Umbilical cord (tissue), 2 donors: ENCODE measurements at places on chromosomes 5 and 9. TPM values are rescaled to one million over a fixed set of nuclear protein-coding genes. Genes with fewer than 3 reads are reported as not detected.
A peak's percentile ranks its signal among the peaks of the same experiment; 100 is the strongest.

GRCh38 chr9:109875495-109876129 lies 95.6 kb downstream of the PALM2AKAP2 start:
- DNase-seq = no peak

Gene SLC26A2
- 32.5 TPM for total RNA-seq

Gene COL23A1
- total RNA-seq = 0.96 TPM

- DNase-seq = no peak
Measured at GRCh38 chr5:146805081-146805480, 73.5 kb downstream of the PPP2R2B start.

DNA sequence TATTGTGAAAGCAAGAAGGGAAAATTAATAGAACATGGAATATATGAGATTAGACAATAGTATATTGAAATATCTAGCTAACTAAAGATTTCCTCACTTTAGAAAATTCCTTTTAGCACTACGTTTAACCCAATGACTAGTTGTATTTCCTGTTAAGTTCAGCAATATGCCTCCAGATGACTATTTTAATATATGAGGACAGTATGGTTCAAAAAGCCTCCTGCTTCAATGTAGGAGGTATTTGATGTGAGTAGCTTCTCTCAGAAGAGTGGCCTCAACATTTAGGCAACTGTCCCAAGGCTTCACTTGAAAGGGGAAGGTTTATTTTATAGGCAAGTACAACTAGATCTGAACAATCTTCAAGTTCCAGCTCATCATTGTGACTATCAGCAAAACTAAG lies 2.0 kb upstream of the MEF2C start:
- DNase-seq = no peak

DNA sequence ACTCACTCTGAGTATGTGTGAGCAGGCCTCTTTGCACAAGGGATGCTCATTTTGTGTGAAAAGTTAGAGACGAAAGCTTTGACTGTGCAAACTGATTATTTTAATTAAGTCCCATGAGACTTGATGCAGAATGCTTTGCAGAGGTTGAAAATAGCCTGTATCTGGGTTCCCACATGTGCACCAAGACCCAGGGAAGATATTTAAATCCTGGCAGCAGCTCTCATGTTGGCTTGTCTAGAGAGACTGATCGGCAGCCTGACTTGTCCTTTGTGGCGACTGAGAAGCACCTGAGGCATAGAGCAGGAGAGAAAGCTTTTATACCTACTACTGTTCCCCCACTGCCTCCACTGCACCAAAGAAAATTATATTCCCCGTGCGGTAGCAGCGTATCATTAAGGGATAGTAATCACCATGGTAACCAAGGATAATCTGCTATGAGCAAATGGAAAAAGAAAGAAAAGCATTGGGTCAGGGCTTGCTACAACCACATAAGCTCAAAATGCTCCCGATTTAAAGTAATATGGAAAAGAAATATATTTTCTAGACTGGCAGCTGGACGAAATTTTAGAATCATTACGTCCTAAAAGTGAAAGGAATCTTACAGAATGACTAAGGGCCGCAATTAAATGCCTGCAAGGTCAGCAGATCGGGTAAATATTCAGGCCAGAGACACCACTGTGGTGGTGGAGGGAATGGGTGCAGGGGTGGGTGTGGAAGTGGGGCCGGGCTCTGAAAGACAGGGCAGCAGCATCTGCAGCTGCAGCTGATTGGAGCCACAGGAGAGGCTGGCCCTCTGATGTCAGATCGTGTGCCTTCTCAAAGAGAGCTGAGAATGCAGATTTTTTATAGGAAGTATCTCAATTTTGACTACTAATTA lies 135.3 kb upstream of the EPB41L4A start:
- no peak for DNase-seq

DNA sequence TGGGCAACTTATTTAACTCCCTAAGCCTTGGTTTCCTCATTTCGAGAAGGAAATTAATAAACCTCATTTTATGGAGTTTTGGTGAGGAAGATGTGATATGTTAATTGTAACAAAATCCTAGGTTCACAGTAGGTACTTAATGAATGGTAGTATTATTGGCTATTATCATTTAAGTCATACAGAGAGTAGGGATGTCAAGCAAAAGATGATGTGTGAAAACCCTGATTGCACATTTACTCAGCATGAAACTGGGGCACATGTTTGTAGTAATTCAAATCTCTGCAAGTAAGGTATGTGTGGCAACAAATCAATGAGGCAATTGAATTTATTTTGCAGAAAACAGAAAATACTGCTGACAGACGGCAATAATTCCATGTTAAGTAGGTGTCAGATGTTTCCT lies 127.3 kb downstream of the CSNK1G3 start:
- no peak for DNase-seq

DNA sequence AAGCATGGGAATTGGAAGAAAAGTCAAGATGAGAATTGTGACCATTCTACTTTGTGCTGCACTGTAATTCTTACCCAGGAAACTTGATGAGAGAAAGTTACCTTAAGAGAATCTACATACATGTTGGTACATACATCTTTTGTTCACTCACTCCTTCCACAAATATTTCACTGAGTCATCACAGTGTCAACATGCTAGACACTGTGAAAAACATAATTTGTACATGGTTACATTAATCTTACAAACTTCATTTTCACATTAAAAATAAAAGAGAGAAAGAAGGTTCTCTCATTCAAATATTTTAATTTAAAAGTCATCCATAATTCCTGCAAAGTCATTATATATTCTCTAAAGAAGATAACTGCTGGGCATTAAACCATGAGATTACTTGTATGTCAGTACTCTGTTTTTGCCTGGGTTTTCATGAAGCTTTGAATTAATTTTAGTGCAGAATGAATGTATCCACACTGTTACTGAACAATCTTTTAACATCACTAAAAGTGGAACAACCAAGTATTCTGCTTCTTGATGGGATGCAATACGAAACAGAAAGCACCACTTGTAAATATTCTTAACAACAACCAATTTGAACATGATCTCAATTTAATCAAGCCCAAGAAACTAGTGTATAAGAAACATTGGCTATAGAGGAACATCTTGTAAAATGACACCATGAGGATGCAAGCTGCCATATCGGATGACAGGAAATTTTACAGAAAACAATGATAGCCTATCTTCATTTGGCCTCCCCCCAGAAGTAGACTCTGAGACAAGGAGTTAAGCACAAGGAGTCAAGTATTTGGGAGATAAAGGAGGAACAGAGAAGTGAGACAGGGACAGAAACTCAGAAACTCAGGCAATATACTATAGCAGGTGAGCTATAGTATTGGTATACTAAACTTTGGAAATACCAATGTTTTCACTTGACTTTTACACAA lies 28.4 kb downstream of the ERP44 start:
- no peak for DNase-seq

- DNase-seq = no peak
Measured at GRCh38 chr5:179413086-179413690, 67.9 kb upstream of the ADAMTS2 start.

GRCh38 chr9:13166996-13167395 lies 112.5 kb downstream of the MPDZ start:
- DNase-seq = no peak

DNA sequence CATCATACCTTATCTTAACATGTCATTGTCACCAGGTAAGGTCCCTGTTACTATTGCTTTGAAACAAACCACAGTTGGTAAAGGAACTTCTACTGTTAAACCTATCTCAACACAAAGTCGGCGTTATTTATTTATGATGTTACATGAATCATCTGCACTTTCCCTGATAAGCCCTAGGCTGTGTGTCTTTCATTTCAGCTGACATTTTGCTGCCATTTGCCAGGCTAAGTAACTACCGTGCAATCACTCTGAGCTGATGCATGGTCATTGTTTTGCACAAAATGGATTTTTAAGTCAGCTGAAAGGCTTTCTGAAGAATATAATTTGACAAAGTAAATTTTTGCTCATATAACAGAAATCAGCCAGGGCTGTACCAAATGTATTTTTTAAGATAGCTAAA lies 546.5 kb downstream of the ZNF608 start:
- DNase-seq = peak; percentile 5

GRCh38 chr9:532707-533106 lies 308.8 kb upstream of the DMRT1 start:
- no peak for DNase-seq

Gene SV2C
- 1.2 TPM for total RNA-seq

DNA sequence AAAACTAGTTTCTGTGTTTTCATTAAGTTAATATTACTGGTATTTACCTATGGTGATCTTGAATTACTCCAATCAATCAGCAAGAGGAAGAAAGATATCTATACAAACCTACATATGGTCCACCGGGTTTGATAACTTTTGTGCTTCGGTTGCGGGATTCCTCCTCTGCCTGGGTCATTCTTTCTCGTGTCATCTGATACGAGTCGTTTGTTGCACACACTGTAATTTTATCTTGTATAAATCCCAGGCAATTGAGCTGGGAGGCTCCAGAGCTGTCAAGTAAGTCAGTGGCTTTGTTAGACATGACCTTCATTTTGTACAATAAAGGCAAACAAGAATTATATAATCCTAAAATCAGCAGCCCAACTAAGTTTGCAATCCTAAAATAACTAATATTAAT lies 48.0 kb downstream of the ELL2 start:
- DNase-seq = no peak

DNA sequence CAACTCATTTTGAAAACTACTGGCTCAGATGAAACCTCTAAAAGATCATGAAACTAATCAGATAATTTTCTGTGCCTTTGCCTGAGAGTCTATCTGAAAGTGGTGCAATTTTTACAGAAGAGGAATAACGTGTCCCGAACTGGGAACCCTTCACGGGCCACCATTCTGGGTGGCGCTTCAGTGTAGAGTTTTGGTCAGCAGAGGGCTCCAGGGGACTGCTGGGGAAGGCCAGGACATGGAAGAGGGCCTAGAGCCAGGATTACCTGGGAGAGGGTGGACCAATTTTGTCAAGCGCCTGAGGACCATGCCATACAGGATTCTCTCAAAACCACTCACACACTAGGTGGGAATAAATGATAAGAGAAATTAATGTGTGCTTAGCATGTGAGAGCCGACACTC lies 49.7 kb upstream of the PLEKHG4B start:
- no peak for DNase-seq

- no peak for DNase-seq
Measured at GRCh38 chr5:177107159-177107558, 20.4 kb downstream of the FGFR4 start.

Gene PCDHB8
- total RNA-seq = 0.72 TPM

DNA sequence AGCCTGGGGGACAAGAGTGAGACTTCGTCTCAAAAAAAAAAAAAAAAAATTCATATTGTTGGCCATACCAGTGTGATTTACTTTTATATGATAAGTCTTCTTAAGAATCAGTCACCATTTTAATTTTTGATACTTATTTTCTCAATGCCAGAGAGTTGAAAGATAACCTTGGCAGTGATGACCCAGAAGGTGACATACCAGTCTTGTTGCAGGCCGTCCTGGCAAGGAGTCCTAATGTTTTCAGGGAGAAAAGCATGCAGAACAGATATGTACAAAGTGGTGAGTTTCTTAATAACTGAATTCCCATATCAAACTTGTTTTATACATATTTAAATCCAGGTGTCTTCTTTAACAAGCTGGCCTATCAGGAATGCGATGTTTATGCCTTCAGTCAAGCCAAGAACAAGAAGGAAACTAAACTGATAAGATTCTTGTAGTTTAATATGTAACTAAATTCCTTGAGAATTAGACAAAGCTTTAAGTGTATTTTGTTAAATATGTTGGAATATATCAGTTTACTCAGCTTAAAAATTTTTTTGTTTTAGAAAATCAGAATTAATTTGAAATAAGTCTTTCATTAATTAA lies 81.5 kb downstream of the NIPBL start:
- no peak for DNase-seq

- DNase-seq = no peak
Measured at GRCh38 chr5:1545126-1545804, 21.5 kb upstream of the LPCAT1 start.

Gene IFNK
- total RNA-seq = 2.4 TPM

Gene SLC34A3
- total RNA-seq = not detected

DNA sequence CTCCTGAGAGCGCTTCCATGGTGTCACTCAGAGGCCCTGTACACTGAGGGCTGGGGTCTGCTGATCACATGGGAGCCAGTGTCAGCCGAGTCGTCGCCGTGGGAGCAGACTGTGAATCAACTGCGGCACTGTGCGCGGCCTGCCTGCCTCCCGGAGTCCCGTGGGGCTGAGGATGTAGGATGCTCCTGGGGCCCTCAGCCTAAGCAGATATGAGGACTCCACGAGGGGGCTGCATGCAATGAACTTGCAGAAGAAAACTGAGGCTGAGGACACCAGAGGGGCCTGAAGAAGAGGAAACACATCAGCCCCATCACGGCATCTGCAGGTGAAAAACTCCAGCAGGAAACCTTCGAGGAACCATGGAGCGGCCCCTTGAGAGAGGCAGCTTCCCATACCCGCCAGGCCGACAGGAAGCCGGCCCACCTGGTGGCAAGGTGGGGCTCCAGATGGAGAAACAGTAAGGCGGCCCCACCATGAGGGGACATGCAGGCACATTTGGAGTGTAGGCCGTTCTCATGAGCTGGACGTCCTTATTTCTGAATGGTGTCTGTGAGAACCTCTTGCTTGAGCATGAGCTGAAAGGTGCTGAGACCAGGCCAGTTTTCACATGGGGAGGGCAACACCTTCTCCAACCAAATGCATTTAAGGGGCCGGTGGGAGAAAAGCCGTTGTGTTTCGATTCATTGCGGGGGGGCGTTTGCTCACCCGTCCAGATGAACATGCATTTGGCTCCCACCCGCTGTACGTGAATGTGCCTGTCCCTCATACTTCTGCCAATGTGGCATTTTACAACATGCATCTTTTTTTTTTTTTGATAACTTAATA lies 35.2 kb upstream of the ADAMTS2 start:
- no peak for DNase-seq

GRCh38 chr9:9170439-9171134 lies 1371.0 kb upstream of the DMAC1 start:
- DNase-seq = no peak

Gene PCDHGA6
- total RNA-seq = 7.2 TPM

- no peak for DNase-seq
Measured at GRCh38 chr5:112626715-112627114, 111.0 kb upstream of the APC start.

Gene NSUN2
- total RNA-seq = 31.8 TPM

Gene TEX48
- total RNA-seq = not detected

GRCh38 chr5:8456846-8457186 lies 587.9 kb downstream of the MTRR start:
- no peak for DNase-seq

- DNase-seq = no peak
Measured at GRCh38 chr5:104800440-104801048, 1238.0 kb upstream of the NUDT12 start.

Gene SLC6A19
- total RNA-seq = 0.48 TPM

DNA sequence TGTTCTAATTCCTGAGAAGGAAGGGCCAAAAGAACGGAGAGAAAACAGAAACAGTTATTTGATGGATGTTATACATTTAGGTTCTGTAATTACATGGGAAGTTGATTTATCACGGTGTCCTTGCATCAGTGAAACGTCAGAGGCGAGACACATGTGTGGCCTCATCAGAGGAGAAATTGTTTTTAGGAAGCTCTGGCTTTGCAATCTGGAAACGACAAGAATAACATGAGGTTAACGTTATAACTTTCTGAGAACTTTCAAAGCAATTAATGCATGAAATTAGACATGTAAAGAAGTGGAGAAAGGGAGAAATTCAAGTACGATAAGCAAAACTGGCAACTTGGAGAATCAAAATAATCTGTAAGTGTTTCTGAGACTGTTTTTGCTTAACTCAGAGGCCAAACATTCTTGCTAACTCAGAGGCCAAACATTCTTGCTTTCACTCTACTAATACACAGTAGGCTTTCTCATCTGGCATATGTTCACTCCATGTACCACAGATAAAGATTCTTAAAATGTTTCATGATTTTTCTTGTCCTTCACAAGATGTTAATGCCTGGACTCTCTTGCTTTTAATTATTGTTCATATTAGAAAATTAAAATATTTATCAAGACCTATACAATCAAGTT lies 933.0 kb downstream of the TLE4 start:
- peak; percentile 54 for DNase-seq

- no peak for DNase-seq
Measured at GRCh38 chr5:62330302-62330701, 24.3 kb downstream of the KIF2A start.
